ENCODE measurements at places on chromosomes 5 and 9.

DNA sequence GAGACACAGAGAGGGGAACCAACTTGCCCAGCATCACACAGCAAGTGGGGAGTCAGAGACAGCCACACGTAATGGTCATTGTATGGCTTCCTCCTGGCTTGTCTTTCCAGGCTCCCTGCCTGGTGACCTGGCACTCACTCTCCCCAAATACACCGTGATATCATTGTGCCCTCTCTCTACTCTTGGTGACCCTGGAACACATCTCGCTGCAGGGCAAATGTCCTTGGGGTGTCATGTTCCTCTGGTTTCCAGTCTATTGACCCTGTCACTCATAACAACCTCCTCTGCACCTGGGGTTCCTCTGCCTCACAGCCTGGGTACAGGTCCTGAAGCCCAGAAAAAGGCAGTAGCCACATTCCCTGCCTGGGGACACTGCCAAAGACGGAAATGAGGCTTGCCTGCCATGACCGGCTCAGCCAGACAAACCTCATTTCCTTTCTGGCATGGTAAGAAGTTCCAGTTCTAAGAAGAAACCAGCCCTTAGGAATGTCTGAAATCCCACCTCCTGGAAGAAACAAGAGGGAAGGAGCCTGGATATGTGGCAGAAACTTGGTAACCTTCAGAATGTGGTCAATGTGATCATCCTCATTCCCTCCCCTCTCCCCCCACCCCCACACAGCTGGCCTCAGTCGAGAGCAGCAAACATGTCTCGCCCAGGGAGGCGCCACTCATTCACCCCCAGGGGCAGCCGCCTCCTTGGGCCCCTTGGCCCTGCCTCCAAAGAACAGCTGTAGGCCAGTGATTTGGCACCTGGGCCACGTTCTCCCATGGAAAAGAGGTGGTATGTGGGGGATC lies 30.6 kb upstream of the SMU1 start:
- DNase-seq = no peak

DNA sequence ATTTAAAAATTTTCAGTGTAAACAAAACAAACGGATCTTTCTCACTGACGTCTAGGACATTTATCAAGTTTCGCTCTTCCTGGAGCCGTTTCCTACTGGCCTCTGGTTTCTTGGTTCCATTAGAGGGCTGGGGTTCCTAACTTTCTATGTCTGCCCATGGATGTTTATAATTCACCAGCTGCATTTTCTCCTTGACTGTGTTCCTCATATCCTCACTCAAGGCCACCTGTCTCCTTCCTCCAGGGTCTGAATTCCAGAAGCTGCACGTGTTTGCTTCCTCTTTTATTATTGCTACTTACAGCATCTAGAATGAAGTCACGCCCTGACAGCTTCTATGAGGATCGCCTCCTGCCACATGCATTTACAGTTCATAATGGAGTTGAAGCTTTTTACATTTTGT lies 74.1 kb upstream of the BASP1 start:
- DNase-seq = no peak

DNA sequence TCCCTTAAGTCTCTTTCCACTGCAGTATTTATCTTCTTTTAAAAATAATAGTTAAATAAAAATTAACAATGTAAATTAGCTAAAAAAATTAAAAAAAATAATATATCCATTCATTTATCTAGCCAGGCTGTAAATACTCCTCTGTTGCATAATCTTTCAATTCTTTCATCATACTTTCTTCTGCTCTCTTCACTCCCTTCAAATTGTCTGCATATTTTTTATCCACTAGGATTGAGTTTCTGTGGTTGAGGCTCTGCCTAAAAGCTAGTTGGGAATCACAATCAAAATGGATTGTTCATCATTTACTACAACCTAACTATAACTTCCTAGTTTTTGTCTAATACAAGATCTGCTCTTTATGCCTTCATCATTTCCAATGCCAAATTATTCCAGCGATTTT lies 182.2 kb downstream of the PDE4D start:
- DNase-seq = no peak

DNA sequence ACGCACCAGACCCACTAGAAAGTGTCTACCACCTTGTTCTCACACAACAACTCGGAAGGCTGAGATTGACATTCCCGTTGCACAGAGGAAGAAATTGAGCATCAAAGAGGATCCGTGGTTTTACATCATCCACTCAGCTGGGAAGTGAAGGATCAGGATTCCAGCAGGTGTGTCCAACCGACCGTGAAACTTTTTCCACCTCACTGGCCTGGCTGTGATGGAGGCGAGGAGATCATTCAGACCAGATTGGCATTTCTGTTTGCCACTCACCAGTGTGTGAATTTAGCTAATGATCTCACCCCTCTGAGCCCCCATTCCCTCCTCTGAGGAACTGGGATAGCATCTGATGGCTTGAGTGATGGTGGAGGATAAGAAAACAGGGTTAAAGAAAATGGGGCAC lies 46.7 kb upstream of the CPLX2 start:
- no peak for DNase-seq

DNA sequence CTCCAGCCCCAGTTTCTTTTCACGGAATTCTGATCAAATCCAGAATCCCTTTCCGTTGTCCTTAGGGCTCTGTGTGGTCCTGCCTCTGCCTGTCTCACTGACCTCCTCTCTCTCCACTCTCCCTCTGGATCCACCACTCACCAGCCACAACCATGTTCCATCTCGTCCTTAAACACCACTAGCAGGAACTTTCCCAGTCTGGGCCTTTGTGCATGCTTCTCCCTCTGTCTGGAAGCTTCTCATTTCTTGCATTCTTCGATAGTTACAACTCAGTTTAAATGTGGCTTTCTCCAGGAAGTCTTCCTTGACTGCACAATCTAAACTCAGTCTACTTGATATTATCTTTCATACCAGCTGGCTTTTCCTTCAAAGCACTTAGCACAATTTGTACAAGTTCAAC lies 117.7 kb upstream of the MSX2 start:
- DNase-seq = no peak

- DNase-seq = no peak
These were observed 22.8 kb upstream of the TCF7 start for GRCh38 chr5:134091626-134092121.

- DNase-seq = no peak
These were observed 178.5 kb upstream of the PITX1 start for GRCh38 chr5:135212361-135213026.

DNA sequence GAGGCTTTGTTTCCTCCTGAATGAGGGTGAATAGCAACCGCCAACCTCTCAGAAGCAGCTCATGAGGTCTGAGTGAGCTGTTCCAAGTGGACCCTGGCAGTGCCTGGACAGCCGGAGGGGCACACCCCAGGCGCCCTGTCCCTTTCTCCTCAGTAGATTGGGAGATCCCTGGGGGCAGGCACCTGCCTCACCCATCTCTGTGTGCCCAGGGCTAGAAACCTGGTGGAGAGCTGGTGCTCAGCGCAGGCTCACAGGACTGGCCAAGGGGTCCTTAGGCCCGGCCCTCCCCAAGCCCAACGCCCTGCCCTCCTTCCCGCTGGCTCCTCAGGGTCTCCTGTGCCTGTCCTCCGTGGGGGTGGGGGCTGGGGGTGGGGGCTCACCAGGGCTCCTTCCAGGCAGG lies 14.9 kb upstream of the MAPK9 start:
- no peak for DNase-seq

GRCh38 chr9:86275962-86276361 lies 6.4 kb downstream of the ISCA1 start:
- no peak for DNase-seq

DNA sequence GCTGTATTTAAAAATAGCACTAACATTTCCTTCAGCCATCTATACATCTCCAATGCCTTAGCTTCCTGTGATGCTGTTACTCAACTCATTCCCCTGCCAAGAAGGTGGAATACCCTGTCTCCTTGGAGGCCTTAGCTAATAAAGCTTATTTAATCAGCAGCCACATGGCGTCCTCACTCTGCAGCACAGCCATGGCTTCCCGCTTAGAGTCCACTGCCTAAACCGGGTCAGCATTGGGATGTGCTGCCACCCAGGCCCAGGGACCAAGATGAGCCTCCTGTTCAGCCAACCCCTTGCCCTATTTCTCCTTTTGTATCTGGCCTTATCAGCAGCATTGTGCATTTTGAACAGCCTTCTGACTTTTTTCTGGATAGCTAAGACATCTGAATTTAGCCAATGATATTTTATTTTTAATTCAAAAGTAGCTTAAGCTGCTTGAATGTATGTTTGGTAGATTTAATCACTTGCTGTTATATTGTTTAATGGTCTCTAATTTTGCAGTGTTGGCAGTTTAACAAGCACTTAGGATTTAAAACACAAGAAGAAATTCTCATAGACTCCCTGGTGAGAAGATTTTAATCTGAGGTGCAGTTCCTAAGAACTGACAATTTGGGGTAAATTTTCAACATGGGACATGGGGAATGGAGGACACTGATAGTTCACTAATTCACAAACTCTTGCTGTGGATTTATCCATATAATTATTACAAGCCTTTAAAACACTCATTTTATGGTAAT lies 113.0 kb downstream of the RPS23 start:
- no peak for DNase-seq

GRCh38 chr5:32231929-32232328 lies 57.8 kb upstream of the GOLPH3 start:
- DNase-seq = no peak

GRCh38 chr9:137027369-137028262 lies at the start of gene ABCA2:
Gene ABCA2 (minus strand): TSS chr9:137028237. CDS start chr9:137028140, 97 bp downstream.
- DNase-seq = no peak

- no peak for DNase-seq
These were observed 25.4 kb downstream of the MEGF10 start for GRCh38 chr5:127316011-127316410.

DNA sequence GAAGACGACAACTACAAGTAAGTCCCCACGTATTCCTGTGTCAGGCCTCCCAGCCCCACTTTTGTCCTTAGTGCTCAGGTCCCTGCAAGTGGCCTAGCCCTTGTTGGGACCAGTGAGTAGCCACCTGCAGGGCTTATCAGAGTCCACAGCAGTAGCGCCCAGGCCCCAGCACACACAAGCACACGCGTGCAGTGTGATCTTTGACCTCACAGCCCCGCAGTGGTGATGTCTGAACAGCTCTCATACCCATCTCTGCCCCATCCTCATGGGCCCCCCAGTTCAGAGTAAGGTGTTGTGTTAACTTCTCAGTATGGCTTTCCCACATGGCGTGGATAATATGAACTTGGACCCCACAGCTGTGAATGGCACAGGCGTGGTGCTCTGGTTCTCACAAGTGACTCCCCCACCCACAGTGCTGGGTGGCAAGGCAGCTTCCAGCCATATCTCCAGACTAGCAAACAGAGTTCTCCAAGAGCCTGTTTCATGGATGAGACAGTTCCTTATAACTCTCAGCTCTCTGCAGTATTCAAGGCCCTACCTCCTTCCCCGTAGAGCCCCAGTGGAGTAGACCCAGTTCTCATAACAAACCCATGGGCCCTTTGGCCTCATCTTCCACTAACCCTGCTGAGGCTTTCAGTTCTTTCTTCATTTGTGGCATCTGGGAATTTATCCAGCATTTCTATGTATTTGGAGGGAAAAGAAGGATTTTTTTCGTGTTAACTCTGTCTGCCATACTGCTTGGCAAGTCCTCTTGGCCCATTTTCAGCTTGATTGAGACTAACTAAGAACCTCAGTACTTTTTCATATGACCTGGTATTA lies 46.5 kb upstream of the ANGPTL2 start:
- DNase-seq = no peak

GRCh38 chr5:10863763-10864383 lies 102.8 kb upstream of the DAP start:
- DNase-seq = peak; percentile 41

GRCh38 chr9:125521462-125522327 lies 185.3 kb downstream of the MAPKAP1 start:
- DNase-seq = no peak
